ENCODE measurements at places on chromosomes 1 and 21.
A peak's percentile ranks its signal among the peaks of the same experiment; 100 is the strongest.

DNA sequence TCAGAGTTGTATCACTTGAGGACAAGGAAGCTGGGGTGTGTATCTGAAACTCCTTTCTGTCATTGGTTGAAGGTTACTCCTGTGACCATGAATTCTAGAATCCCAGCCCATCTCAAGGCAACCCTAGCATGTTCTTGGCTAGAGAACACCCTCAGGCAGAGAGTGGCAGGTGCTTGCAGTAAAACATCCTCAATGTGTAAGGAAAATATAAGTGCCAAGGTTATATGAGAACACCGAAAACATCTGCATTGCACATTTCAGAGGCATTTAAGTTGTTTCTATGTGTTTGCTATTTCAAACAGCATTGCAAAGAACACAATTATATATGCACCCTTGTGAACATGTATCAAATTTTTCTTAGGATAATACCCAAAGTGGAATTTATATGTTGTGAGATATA, 471.9 kb downstream of the USP25 start:
- DNase-seq, result no peak

- peak; percentile 16 for DNase-seq
Observed at GRCh38 chr1:22880174-22880601, 92.5 kb downstream of the LACTBL1 start.

- no peak for DNase-seq
Observed at GRCh38 chr1:75124510-75124909, 9.7 kb upstream of the LHX8 start.

DNA sequence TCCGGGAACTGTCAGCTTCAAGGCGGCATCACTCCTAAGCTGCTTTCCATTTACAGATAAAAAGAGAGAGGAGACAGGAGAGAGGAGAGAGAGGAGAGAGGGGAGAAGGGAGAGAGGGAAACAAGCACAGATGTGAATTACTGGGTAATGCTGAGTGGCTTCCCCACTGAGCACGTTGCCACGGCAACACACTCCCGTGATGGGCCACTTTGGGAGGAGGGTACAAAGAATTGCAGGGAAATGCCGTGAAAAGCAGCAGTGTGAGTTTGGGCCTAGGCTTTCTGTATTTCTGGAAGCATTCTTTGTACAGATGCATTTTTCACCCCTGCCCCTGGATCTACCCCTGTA, 128.0 kb upstream of the IRF2BP2 start:
- no peak for DNase-seq

GRCh38 chr1:2300851-2301606, 72.9 kb downstream of the SKI start:
- DNase-seq, result no peak

- no peak for DNase-seq
Observed at GRCh38 chr1:21175324-21175669, 1.4 kb downstream of the EIF4G3 start.

DNA sequence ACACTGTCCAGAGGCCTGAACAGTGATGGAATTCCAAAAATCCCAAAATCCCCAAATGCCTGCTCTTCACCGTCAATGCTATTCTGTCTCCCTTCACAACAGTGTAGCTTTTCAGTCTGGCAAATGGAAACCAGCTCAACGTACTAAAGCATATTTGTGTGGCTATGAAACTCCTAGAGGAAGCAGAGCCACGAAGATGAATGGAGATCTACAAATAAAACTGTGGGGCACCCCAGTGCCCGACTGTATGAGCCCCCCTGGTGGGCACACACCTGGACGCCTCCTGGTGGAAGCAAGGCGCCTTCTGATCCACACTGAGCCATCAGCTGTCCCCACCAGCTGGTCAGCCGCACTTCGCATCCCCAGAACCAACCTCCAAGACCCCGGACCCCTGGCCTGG, 129.1 kb upstream of the SOD1 start:
- no peak for DNase-seq

DNA sequence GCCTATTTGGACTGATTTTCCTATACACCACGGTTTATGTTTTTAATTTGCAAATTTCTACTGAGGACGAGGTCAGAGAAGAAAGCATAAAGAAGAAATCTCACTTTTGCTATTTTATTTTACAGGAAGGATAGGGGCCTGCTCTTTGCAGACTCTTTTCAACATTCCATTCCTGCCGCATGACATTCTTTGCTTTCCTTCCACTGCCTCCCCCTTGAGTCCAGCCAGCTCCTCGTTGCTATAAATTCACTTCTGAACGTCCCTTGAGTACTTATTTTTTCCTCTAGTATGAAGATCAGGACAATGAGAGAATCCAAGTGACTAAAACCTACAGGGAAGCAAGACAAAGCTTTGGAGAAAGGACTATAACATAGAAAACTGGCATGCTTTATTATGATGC, 53.4 kb upstream of the PTGFR start:
- DNase-seq, result no peak

Data from AG09309 (cell line).